ENCODE measurements at places on chromosomes 1 and 21.

DNA sequence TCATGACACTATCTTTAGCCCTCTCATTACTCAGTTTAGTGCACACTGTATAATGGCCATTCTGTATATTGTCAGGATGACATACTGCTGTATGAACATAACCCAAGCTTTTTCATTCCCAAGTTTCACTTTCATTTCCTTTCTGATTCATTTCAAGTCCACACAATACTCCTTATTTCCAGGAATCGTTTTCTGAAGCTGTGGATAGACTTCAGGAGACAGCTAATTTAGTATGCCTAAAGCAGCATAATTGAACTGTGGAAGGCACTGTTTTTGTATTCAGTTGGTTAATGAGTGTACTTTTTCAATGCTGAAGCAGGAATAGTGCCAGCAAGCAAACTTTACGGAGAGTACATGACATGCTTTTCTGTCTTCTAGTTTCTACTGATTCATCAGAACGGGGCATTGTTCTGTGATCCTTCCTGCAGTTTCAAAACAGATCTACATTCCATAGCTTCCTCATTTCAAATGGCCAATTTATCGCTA is 578.5 kb upstream of the ZP4 start:
- no peak for DNase-seq

- peak; percentile 14 for DNase-seq
Observed at GRCh38 chr1:111204201-111204982, 3.9 kb upstream of the DENND2D start.

GRCh38 chr1:17466359-17466758 is 26.9 kb upstream of the RCC2 start:
- no peak for DNase-seq

GRCh38 chr1:167105271-167106118 is 11.6 kb downstream of the STYXL2 start:
- no peak for DNase-seq

GRCh38 chr1:32817815-32818786 is 648 bp downstream of the S100PBP start:
- DNase-seq = peak; percentile 36

DNA sequence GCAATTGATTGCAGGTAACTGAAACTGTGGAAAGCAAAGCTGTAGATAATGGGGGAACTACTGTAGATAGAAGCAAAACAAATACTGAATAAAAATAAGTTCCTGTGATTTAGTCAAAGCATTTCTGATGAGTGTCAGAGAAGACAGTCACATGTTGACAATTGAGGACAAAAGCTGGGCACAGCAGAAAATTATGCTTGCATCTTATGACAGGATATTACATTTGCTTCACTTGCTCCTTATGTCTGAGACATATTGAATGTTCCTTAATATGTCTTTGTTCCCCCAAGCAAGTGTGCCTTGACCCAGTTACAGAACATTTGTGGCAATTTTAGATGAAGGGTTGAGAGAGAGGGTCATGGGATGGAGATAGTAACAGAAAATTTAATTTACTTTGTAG is 526.0 kb upstream of the B3GALT2 start:
- no peak for DNase-seq

GRCh38 chr1:212283741-212284140 is 1.5 kb upstream of the PPP2R5A start:
- DNase-seq = no peak

GRCh38 chr1:7994827-7995226 is 31.3 kb downstream of the ERRFI1 start:
- no peak for DNase-seq

DNA sequence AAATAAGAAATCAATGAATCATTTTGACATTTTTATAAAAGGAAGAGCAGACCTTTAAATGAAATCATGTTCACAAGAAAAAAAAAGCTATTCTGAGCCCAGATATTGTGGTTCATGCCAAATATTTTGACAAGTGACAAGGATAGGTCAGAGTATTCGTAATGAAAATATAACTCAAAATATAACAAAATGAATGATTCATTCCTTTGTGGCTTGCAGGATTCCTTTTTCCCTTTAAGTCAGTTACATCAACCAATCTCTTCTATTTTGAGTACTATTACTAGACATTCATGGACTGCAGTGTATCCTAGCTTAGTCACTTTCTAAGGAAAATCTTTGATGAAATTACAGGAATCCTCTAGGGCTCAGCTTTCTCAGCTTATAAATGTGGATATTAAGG is 188.7 kb downstream of the COL11A1 start:
- DNase-seq = no peak

Data from AML-193 (cell line).